CD4-positive, CD25-positive, alpha-beta regulatory T cell (primary cell): ENCODE measurements at places on chromosomes 4 and X. TPM values are rescaled to one million over a fixed set of nuclear protein-coding genes. Genes with fewer than 3 reads are reported as not detected.

GRCh38 chr4:100581337-100581736 lies 63.5 kb upstream of the EMCN start:
- H3K27me3 ChIP-seq = no peaks in the 10 kb centered on the region
- no peak overlapping the region for H3K4me3 ChIP-seq
- no peaks in the 10 kb centered on the region for H3K4me1 ChIP-seq
- no peaks in the 10 kb centered on the region for H3K36me3 ChIP-seq
- H3K27ac ChIP-seq = no peak overlapping the region

Gene CD40LG
- 24.0 TPM for total RNA-seq

DNA sequence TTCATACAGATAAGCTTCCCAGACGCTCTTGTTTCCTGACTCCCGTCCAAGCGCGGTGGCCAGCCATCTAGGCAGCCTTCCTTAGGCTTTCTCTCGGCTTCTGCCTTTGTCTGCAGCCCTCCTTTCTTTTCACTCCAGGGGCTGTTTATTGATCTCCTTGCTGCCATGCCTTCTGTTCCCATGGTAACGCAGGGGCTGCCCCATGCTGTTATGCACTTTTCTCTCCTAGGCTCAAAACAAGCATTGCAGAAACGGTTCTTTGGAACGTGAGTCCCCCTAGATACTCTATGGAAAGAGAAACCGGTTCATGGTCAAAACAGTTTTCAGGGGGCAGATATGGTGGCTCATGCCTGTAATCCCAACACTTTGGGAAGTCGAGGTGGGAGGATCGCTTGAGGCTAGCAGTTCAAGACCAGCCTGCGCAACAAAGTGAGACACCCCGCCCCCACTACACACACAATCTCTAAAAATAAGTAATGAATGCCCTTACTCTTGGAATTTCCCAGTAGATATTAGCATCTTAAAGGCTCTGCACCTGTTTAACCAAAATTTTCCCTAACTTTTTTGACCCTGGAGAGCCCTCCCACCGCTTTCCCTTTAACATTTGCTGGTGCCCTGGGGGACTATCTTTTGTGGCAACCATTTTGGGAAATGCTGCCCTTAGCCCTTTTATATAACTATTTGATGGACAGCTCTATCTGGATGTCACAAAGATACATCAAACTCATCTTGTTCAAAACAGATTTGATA lies 53.9 kb upstream of the ZNF157 start:
- no peaks in the 10 kb centered on the region for H3K4me1 ChIP-seq
- no peaks in the 10 kb centered on the region for H3K27me3 ChIP-seq

Gene SORCS2
- not detected for total RNA-seq

Gene GPAT3
- total RNA-seq = 2.4 TPM

Gene ZFX
- total RNA-seq = 104 TPM
